BJ (cell line): ENCODE measurements at places on chromosomes 6 and 20.

GRCh38 chr20:17843246-17844132 lies 125.1 kb downstream of the SNX5 start:
- DNase-seq: peak; percentile 87

GRCh38 chr6:19905584-19905983 lies 68.4 kb downstream of the ID4 start:
- no peak for DNase-seq

GRCh38 chr6:56531839-56532595 lies 110.7 kb downstream of the DST start:
- no peak for DNase-seq

- DNase-seq: no peak
These were observed 45.1 kb downstream of the RIOK1 start for GRCh38 chr6:7434672-7435071.

DNA sequence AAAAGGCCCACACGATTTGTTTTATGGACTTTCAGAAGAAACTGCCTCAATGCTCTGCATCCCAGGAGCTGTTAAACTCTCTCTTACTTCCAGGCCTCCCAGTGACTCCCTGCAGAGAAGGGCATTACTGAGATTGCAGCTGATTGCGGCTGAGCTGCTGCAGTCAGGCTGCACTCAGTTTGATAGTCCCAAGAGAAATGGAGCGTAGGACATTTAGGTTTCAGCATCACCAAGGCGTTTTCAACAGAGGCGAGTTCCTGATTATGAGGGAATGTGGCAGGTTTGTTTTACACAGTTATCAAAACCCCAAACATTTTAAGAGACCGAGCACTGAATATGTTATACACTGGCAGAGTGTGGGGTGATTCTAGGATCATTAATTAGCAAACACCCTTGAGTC lies 145.6 kb downstream of the TBX18 start:
- DNase-seq: no peak

DNA sequence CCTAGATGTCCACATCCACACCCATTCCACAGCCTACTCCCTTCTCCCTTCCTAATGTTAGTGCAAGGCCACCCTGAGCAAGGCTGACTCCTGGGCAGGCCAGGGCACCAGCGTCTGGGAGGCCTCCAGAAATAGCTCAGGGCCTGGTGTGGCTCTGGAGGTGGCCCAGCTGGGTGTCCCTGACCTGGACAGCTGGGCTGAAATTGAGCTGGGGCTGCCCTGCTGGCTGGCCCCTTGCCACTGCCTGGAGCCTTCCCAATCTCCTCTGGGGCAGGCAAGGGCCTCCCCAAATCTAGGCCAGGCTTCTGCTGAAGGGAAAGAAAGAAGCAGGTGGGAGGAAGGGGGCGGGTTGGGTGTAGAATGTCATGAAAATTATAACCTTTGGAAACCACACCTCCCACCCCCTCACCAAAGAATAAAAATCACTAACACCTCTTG lies 2.1 kb downstream of the FAM110A start:
- DNase-seq: no peak

- no peak for DNase-seq
These were observed 6.4 kb downstream of the LZTS3 start for GRCh38 chr20:3166913-3167342.

DNA sequence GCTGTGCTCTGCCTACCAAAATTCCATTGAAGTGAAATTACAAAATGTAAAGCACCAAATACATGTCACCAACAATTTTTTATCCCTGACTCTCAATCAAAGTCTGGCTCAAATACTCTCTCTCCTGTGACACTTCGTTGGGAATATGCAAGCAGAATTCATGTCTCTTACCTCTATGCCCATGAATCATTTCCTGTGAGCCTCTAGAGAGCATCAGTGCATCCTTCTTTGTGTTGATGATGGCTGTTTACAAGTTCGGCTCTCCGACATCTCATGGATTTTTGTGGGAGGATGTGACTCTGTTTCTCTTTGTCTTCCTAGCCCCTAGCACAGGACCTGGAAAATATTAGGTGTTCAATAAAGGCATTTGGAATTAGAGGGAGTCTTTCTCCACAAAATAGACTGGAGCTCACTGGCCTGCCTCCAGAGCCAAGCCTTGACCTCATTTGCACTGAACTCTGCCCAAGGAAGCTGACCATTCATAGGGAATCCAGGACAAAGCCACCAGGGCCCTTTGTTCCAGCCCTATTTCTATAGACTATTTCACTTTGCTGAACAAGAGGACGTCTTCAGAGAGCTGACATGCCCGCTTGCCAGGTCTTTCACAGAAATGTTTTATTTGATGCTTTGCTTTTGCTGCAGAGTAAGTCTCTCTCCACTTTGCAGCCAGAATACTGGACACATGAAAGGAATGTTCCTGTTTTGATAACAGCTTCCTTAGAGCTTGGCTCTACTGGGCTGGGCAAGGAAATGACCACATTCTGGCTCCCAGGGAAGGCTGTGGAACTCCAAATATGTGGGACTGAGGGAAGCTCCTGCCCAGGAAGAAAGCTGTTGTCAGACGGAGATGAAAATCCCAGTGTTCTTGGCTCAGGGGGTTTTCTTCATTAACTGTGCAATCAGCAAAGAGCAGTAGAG lies 194.5 kb upstream of the CDYL start:
- peak; percentile 67 for DNase-seq

GRCh38 chr20:61684583-61685235 lies 381.0 kb downstream of the TAF4 start:
- no peak for DNase-seq

GRCh38 chr6:163883984-163884383 lies 469.5 kb downstream of the QKI start:
- DNase-seq: no peak

DNA sequence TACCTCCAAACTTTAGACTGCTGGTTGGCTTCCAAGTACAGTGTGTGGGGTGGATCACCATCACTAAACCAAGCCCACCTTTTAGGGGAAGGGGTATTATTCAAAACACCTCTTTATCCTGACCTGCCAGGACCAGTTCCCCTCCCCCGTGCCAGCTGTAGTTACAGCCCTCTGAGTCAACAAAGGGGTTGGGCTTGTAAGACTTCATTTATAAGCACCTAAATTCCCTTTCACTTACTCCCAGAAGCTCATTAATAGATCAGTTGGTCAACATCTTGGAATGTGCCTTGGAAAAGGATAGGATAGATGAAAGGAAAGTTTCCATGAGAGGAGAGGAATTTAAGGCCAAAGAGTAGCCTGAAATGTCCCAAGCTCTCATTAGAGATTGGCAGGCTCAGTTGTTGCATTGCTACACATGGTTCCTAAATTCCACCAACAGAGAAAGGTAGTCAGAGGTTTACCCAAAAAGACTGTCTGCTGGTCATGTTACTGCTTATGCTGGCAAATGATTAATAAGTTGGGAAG lies 59.2 kb downstream of the TNFAIP3 start:
- peak; percentile 84 for DNase-seq

DNA sequence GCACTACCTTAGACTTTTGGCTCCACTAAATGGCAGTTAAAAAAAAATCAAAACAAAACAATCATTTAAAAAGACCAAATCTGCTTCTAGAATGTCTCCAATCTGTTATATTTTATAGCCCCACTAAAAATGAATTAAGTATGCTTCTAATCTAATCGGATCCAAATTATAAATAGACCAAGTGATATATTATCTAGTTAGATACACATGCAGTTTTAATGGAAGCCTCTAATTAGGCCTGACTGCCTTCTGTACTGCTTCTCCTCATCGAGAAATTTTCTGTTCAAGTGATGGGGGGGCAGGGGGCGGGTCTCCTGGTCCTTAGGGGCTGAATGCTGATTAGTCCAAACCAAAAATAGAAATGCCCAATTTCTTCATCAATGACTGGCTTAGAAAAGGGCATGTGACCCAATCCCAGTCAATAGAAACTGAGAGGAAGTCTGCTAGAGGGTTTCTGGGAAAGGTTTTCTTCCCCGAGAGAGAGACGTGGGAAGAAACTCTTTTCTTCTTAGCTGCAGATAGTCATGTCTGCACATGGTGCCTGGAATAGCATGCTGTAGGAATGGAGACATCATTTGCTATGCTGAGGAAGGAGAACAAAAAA lies 6.9 kb downstream of the SESN1 start:
- no peak for DNase-seq

DNA sequence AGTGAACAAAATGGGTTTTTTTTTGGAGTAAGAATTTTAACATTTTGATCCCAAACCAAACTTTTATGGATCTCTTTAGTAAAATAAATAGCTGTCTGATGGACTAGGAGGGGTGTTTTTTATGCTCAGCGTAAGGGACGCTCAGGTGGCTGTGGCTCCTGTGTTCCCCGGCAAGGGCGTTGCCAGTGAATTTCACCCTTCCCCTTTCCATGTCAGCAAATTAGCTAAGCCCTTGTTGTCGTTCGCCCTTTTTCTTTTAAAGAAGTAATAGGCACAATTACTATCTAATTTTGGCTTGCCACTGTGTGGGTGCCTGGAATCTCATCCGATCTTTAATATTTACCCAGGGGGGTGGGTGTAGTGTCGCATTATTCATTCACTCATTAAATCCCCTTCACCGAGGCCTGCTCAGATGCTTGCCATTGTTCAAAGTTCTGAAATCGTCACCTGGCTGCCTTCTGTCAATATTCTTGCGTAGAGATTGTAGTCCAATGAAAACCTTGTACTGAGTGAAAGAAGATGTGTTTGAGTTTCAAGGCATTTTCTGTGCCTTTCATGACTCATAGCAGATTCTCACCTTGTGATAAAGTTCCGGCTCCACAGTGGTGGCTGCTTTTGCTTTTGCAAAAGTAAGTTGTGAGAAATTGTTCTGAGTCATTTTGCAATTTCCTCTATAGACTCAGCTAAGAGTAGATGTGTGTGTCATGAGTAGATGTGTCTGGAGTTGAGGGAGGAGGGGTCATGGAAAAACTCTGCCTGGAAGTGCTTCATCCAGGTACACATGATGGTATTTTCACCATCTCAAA lies 40.0 kb upstream of the CLDN20 start:
- peak; percentile 68 for DNase-seq

DNA sequence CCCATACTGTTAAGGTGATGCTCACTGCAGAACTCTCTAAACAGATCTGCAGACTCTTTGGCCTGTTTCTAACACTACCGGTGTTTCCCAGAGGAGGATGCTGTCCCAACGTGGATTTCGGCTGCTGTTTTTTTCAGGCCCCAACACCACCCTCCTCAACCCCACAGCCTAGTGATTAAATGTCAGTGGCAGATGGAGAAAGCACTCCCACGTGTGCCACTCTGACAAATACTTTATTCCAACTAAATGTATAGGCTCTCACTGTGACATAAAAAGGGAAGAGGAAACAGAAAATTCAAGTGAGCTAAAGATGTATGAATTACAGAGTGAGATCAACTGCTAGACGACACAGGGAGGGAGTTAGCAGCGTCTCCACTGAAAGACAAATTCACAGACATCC lies 3.6 kb downstream of the TBC1D20 start:
- no peak for DNase-seq

GRCh38 chr6:168127384-168127868 lies 48.4 kb upstream of the FRMD1 start:
- DNase-seq: no peak

DNA sequence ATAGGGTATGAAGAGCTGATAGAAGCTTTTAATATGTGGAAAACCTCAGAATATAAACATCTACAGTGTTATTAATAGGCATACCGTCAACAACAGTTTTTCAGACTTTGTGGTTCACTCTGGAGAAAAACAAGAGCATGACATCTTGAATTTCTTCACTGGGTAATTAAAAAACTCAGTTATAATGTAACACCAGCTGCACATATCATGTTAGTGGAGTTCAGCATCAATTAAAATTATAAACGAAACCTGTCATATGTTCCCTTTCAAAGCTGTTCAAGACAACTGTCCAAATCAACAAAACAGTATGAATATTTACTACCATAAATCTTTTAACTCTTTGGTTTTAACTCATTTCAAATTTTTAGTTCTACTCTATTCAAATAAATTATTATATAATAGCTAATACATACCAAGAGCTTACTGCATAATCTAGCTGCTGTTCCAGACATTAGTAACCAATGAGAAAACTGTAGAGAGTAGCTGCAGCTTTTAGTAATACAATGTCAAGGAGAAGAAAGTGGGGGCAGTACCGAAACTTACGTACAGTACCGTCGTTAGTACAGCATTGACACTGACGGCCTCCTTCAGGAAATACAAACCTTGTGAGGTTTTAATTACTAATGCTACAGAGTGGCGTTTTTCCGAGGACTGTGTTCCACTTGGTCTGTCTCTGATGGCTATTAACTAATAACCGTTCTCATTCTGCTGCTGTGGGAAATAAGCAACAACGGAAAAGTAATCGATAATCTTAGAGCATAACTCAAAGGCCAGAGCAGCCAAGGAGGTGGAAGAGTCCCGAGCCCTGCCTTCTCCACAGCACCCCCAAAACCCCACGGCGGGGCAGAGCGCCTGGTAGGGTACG lies 532 bp upstream of the PM20D2 start:
- DNase-seq: no peak

GRCh38 chr20:58870293-58871014 lies 17.9 kb downstream of the GNAS start:
- no peak for DNase-seq

DNA sequence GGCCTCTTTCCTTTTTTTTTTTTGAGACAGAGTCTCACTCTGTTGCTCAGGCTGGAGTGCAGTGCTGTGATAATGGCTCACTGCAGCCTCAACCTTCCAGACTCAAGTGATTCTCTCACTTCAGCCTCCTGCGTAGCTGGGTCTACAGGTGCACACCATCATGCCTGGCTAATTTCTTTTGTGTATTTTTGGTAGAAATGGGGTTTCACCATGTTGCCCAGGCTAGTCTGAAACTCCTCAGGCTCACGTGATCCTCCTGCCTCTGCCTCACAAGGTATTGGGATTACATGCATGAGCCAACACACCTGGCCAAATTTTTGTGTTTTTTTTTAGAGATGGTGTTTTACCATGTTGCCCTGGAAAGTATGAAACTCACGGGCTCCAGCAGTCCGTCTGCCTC lies 29.3 kb downstream of the SRC start:
- no peak for DNase-seq

DNA sequence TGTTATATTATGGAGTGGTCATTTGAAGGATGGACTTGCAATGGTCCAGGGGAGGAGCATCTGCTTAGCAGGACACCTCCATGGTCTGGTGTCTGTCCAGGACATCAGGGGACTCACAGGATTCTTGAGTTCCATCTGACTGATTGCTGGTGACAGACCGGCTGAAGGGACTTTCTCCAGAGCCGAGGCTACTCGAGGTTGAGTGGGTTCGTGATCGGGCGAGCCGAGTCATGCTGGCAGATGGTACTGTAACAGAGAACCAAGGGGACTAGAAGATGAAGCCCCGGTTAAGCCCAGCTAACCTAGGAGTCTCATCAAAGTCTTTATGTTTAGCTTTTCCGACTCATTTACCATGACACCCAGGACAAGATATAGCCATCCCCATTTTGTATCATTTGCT lies 7.5 kb upstream of the SLA2 start:
- no peak for DNase-seq

GRCh38 chr6:9717568-9717967 lies 697.3 kb downstream of the TFAP2A start:
- no peak for DNase-seq

DNA sequence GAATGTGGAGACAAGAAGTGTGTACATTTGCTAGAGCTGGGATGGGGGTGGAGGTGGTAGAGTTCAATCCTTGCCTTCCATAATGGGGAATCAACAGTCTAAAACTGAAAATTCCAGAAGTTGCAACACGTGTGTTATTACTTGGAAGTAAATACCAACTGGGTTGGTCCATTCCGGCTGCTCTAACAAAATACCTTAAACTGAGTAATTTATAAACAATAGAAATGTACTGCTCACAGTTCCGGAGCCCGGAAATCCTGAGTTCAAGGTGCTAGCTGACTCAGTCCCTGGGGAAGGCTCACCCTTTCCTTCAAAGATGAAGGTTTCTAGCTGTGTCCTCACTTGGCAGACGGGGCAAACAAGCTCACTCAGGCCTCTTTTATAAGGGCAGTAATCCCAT lies 59.0 kb downstream of the RIN2 start:
- DNase-seq: peak; percentile 50
